Activated CD4-positive, CD25-positive, alpha-beta regulatory T cell (primary cell): ENCODE measurements at places on chromosomes 7 and 10.

- DNase-seq, result no peak
These were observed 54.4 kb downstream of the CYP2C9 start for GRCh38 chr10:94992811-94993210.

DNA sequence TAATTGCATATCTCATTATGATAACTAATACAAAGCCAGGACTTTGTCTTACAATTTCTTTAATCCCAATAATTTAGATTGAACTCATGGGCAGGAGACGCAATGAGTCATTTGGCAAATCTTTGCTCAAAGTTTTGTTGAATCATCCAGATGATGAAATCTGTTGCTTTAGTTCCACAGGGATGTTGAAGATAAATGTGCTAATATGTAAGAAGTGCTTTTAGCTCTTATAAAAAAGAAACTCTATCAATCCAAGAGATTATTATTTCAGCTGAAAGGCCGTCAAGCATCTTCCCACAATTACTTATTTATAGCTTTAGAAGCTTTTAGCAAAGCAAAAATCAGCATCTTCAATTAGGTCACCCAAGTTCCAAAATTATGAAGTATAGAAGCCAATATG is 36.8 kb upstream of the ANK3 start:
- no peak for DNase-seq

- no peak for DNase-seq
These were observed 84.5 kb upstream of the PPP2R2D start for GRCh38 chr10:131816157-131816775.

DNA sequence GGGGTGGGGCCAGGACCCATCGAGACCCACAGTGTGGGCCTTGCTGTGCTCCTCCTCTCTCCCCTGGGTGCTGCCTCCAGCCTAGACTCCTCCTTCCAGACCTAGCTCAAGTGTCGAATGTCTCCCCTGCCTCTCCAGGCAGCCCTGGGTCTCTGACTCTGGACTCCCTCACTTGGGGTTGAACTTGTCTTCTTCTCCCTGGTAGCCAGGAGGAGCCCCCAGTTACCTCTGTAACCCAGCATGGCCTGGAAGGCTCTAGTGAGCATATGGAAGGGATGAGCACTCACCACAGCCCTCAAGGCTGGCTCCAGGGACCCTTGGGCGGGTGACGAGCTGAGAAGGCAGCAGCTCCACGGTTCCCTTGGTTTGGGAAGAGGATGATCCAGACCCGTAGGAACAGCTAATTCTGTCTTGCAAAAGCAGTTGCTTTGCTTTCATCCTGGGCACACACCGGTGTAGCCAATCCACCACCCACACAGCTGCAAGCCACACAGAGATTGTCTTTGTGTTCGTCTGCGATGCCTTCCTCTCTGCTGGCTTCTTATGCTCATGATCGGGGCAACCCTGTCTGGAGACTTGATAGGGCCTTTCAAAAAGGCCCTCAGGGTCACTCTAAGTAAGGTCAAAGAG is 52.3 kb upstream of the ANTXRL start:
- DNase-seq, result no peak

DNA sequence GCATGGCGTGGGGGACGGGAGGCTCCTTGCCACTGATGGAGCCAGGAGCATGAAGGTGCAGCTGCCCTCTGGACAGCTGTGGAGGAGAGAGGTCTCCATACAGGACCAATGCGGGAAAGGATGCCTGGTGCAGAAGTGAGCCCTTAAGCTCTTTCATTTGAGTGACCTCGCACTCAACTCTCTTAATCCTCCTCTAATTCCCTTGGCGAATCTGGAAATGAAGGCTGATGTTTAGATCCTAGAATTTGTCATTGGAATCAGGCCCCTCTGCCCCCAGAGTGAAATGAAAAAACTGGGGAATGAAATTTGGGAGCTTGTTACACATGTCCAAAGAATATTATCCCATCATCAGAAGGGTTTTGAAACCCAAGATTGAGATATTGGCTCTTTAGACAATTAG is 639.5 kb downstream of the LRMDA start:
- no peak for DNase-seq
